NCI-H2227 treated with DMSO at 0.1 percent for 48 hours (cell line): ENCODE measurements at places on chromosomes 4 and X.
A peak's percentile ranks its signal among the peaks of the same experiment; 100 is the strongest.

- peak; percentile 27 for DNase-seq
Measured at GRCh38 chr4:55866973-55867574, 13.6 kb downstream of the EXOC1 start.

DNA sequence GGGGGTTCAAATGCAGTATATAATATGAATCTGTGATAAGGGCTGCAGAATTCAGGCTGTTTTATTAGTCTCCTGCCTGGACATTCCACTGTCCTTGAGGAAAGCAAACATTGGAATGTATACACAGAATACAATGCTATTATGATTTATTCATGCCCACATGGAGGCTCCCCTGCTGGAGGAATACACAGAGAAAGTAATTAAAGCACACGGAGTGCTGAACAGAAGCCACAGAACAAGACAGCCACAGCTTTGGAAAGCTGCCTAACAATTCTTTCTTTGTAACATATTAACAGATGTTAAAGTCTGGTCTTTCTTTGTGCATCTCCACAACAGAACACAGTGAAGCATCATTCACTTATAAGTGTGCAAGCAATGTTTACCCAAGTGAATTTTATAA, 155.8 kb downstream of the ARAP2 start:
- DNase-seq, result no peak

DNA sequence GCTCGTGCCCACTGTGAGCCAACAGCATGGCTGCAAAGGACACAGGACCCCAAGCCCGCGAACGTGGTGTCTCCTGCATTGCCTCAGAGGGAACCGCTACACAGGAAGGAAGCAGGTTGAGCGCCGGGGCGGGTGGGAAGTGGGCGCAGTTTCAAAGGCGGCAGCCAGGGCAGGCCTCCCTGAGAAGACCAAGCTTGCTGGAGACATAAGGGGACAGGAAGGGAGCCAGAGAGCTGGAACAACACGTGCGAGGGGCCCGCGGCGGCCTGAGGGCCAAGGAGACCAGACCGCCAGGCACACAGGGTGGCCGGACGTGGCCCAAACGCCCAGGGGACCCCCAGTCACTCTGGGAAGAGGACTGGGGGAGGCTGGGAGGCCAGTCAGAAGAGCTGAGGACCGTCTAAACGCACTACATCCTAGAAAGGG, 32.0 kb downstream of the CTBP1 start:
- DNase-seq, result no peak

- no peak for DNase-seq
Measured at GRCh38 chrX:40272141-40272540, 174.4 kb upstream of the BCOR start.

DNA sequence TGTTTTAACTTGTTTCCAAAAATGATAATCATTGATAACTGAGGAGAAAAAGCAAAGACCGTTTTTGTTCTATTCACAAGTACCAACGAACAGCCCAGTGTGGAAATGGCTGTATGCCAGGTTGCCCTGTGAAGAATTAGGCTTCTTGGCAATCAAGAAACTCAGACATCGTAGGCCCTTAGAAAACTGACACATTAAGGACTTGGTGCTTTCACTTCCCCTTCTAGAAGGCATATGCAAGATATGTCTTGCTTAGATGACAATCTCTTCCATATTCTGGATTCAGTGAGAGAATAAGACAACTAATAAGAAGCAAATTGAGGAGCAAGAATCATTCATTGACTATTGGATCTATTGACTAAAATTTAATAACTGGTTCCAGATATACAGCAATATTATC, 56.6 kb downstream of the ANAPC10 start:
- no peak for DNase-seq

GRCh38 chr4:37928426-37929416, 31.5 kb upstream of the PTTG2 start:
- no peak for DNase-seq

DNA sequence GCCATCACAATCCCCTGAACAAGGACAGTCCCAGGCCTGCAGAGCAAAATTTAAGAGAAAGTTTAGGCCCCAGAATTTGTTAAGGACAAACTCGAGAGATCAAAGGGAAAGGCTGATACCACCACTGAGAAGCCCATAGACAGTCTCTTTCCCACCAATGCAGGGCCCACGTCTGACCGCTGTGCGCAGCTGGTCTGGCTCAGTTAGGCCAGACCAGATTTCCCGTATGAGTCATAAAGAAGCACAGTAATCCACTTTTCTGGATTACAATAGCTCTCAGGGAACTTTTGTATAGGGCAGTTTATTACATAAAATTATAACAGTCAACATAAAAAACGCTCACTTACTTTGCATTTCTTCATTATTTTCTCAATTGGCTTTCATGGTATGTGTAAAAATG, 259.5 kb downstream of the RCHY1 start:
- DNase-seq, result no peak

GRCh38 chrX:154855256-154855655, 20.8 kb upstream of the SMIM9 start:
- no peak for DNase-seq

DNA sequence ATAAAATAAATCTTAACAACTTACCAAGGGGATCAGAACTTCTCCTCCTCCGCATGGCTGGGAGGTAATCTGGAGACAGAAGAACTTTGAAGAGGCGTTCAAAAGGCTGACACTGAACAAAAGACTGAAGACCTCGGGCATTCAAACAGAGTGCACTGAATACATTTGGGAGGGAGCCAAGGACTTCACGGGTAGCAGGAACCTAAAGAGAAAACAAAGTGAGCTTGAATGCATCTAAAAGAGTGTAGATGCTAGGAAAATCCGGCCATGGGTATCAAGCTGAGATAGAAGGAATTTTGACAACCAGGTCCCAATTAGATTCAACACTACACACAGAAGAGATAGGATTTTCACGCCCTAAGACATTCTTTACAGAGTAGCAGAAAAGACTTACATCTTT, 69.6 kb downstream of the HUWE1 start:
- DNase-seq, result no peak

- no peak for DNase-seq
Measured at GRCh38 chr4:83285055-83285407, 433 bp upstream of the COQ2 start.

DNA sequence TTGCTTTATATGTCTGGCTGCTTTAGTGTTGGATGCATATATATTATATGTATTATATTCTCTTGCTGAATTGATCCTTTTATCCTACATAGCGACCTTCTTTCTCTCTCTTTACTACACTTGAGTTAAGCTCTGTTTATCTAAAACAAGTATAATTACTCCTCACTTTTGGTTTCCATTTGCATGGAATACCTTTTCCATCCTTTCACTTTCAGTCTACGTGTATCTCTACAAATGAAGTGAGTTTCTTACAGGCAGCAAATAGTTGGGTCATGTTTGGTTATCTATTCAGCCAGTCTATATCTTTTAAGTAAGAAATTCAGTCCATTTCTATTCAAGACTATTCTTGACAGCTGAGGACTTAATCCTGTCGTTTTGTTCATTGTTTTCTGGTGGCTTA, 167.5 kb upstream of the USP38 start:
- DNase-seq, result no peak

DNA sequence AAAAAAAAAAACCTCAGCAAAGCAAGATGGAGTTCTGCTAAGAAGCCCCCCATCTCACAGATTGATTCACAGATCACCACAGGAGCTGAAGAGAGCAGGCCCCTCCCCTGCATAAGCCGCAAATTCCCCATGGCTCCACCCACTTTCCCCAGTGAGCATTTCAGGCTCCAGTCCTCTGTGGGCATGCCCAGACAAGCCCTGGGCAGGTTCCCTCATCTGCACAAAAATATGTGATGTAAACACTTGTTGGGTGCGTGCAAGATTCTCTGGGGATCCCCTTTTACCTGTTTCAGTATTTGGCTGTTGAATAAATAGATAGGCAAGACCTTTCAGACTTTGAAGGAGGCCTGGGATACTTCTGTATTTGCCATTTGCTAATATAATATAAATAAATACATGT, 514.3 kb downstream of the PCDH7 start:
- DNase-seq, result no peak

GRCh38 chrX:46838486-46838870, 1.6 kb downstream of the RP2 start:
- no peak for DNase-seq

GRCh38 chr4:16721613-16722291, 176.7 kb downstream of the LDB2 start:
- DNase-seq, result no peak

DNA sequence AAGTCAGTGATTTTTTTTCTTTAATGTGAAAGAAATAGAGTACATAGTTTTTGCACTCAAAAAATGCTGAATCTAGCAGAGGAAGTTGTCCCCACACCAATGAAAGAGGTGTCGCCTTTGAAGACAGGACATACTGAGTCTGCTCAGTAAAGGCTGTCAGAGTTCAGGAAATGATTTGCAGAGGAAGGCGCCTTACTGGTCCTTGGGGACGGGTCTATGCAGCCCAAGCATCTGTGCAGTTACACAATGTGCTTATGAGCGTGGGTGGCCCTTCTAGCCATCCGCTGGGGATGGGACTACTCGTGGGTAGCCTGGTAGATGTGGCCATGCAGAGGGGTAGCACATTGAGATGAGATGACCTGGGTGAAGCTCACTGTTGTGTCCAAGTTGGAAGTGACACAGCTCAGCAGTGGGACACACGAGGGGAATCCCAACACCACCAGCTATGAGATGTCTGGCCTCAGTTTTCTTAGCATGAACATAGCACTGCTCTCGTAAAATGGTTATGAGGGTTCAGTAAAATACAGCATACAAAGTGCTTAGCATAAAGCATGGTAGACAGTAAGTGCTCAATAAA, 116.5 kb upstream of the RBPJ start:
- no peak for DNase-seq

- DNase-seq, result no peak
Measured at GRCh38 chrX:31036895-31037294, 34.9 kb downstream of the FTHL17 start.

- no peak for DNase-seq
Measured at GRCh38 chr4:145815027-145815612, 123.5 kb downstream of the ZNF827 start.

GRCh38 chr4:5710961-5711478, at the start of gene EVC:
Gene EVC, plus strand, starts transcription at chr4:5711201. Its CDS starts 180 bp downstream, at chr4:5711381.
- peak; percentile 33 for DNase-seq

DNA sequence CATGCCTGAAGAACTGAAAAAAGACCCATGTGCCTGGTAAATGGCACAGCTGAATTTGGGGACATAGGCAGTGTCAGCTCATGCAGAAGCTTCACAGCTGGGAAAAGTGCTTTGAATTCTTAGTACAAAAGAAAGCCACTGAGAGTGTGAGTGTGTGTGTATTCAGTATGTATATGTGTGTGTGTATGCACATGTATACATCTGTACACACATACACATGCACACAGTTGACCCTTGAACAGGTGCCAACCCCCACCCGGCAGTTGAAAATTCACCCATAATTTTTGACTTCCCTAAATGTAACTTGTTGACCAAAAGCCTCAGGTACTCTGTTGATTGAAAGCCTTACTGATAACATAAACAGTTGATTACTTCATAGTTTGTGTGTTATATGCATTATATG, 49.5 kb upstream of the ENPP6 start:
- no peak for DNase-seq

GRCh38 chr4:123304151-123304964, 92.2 kb upstream of the SPRY1 start:
- DNase-seq, result peak; percentile 73

DNA sequence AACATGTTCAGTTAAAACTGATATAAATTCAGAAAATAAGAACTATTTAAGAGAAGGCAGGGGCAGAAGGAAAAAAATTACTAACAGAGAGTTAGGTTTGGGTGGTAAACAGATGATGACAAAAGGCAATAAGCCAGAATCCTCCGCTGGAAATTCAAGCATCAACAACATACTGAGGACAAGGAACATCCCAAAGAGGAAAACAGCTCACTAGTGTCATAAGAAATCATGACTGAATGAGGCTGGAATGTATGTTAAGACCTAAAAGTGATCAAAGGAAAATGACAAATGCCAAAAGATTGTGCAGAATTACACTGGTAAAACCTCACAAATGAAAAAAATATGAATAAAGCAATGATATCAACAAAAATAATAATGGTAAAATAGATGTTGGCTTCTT, 88.4 kb downstream of the WDFY3 start:
- no peak for DNase-seq

GRCh38 chr4:185993328-185993973, 75.5 kb upstream of the TLR3 start:
- no peak for DNase-seq

DNA sequence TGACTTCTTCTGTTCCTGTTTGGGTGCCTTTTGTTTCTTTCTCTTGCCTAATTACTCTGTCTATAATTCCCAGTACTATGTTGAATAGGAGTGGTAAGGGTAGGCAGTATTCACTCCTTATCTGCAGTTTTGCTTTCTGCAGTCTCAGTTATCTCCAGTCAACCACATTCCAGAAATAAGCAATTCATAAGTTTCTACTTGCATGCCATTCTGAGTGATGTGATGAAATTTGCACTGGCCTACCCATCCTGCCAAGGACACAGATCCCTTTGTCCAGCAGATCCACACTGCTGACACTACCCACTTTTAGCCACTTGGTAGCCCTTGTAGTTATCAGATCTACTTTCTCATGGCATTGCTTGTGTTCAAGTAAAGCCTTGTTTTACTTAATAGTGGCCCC, 971.6 kb upstream of the INTU start:
- DNase-seq, result no peak

- DNase-seq, result no peak
Measured at GRCh38 chr4:136967069-136967468, 565.2 kb downstream of the PCDH18 start.
